ENCODE measurements at places on chromosomes 5 and 9.

DNA sequence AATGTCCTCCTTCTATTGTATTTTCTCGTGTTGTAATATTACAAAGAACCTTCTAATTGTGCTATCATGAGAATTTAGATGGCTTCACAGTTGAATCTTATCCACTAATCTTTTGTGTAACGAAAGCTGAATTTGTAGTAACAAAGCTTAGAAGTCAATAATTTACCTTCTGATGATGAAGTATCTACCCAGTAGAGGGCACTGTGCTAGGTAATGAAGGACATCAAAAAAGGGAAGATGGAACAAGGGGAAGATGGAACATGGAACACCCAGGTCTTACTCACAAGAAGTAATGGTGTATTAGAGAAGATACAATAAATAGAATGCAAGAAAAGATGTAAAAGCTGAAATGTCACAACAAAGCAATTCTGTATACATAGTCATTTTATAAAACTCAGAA is 131.0 kb upstream of the CCNG1 start:
- no peak for DNase-seq

GRCh38 chr5:113735751-113736150 is 222.3 kb downstream of the YTHDC2 start:
- DNase-seq = no peak

GRCh38 chr9:690517-691111 is 150.9 kb upstream of the DMRT1 start:
- no peak for DNase-seq

DNA sequence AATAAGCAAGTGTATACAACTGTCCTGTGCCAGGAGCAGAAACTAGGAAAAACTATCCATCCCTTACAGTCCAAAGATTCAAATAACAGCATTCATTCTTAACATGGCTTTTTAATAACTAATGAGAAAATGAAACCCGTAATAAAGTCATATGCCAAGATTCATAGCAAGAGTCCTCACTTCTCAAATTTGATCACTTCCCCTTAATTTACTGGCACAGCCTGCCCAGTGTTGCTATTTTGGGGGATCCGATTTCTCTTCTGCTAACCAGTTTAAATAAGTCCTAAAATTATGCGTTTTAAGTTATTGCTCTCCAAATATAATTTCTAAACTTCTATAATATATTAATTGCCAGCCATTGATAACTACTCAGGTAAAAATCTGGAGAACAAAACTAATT is 177.0 kb upstream of the PTGER4 start:
- no peak for DNase-seq

DNA sequence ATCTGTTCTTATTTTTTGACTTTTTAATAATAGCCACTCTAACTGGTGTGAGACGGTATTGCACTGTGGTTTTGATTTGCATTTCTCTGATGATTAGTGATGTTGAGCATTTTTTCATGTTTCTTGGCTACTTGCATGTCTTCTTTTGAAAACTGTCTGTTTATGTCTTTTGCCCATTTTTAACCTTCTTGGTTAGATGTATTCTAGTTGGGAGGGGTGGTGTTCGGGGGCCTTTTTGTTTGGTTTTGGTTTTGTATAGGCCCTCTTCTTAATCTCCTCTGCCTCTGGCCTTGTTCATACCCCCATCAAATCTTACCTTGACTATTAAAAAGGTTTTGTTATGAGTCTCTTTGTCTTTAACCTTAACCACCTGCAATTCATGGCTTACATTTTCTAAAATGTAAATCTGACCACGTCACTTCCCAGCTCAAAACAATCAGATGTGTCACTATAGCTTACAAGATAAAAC is 107.8 kb upstream of the NR4A3 start:
- no peak for DNase-seq

Data from iPS DF 6.9 (cell line).